ENCODE measurements at places on chromosomes 6 and 20.

DNA sequence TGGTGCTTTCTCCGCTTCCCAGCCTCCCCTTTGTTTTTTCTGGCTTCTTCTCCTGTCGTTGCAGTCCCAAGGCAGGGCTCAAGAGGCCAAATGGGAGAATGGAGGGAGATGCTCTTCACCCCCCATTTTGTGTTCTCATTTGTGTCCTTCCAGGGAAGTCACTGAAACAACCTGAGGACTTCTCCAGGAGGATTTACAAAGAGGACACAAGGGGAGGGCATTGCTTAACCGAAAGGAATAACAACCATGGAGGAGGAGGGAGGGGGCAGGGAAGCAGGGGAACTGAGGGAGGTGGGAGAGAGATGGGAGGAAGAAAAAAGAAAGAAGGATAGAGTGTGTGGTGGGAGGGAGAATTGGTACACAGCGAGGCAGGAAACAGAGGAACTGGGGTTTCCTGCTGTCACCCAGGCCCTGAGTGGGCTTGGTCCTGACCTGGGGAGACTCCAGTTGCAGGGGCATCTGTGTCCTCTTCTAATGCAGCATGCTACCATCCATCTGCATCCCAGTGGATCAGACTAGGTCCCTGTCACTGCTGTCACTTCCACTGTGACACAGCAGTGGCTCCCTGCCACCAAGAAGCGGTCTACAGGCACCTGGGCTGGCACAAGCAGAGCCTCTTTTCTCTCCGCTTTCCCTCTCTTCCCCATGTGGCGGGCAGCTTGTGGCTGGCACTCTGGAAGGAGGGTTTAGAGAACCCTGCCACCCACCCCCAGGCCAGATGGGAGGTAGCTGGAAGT is 17.1 kb upstream of the MLN start:
- DNase-seq, result no peak

- no peak for DNase-seq
Observed at GRCh38 chr20:45636513-45636912, 5.4 kb upstream of the WFDC9 start.

DNA sequence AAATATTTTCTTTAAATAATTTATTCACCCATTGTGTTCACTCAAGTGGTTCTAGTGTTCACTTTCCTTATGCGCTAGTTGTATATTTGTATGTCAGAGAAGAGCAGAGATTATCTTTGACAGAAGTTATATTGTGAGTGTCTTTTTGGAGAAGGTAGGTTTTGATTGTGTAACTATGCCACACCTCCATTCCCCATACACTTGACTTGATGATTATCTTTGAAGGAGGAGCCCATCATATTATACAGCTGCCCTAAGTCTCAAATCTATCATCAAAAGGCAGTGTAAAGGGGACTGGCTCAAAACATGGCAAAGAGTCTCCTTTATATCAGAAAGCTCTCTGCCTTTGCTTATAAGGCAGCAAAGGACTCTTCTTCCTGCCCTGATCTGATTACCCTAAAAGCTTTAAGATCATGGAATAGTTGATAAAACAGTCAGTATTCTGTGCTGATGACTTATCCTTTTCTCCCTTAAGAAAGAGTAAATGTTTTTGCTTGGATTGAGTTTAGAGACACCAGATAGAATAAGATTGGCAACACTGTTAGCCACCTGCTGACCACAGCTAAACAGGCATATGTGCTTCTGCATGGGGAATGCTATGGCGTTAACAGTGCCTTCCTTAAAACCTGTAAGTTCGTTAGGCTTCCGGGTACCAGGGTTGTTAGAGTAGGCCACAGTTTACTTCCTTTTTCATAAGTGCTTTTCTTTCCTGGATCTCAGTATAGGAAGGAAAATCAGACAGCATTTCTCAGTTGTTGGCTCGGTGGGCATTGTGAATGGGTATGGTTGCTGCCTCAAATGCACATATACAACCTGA is 22.6 kb downstream of the TOP1 start:
- no peak for DNase-seq

DNA sequence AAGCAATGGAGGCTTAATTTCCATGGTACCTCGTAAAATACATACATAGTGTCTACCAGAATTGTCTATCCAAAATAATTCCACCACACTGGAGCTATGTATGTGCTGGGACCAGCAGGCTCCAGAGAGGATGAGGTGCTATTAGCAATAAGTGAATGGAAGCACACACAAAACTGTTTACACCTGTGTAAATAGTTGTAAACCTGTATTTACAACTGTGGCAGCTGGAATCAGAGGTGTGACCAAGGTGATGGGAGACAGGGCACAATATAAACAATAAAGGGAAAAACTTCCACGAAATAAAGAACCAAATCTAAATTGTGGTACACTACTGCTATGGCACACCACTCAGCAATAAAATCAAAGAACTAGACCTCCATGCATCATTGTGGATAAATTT is 14.4 kb downstream of the RARS2 start:
- DNase-seq, result no peak

DNA sequence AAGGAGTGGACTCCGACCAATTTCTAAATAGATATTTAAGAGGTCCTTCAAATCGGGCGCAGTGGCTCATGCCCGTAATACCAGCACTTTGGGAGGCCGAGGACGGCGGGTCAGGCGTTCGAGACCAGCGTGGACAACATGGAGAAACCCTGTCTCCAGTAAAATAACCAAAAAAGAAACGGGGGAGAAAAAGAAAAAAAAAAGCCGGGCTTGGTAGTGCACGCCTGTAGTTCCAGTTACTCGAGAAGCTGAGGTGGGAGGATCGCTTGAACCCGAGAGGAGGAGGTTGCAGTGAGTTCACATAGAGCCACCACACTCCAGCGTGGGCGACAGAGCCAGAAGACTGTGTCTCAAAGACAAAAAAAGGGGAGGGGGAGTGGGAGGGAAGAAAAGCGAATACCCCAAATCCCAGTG is 53.3 kb upstream of the HFE start:
- DNase-seq, result peak; percentile 38

- no peak for DNase-seq
Observed at GRCh38 chr6:1227935-1228753, 83.8 kb upstream of the FOXQ1 start.

- no peak for DNase-seq
Observed at GRCh38 chr6:33128318-33128717, 52.5 kb downstream of the HLA-DPB1 start.

DNA sequence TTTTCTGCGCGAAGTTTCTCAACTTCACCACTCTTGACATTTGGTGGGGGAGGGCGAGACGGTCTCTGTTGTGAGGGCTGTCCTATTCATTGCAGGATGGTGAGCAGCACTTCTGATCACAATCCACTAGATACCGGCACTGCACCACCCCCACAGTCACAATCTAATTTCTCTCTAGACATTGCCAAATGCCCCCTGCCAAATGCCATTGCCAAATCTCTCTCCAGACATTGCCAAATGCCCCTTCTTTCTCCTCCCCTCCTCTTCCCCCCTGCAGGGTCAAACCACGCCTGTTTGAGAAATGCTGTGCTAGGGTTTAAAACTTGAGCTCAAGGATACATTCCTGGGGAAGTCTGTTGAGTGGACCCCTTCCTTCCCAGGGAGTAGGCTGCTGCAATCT is 603.5 kb upstream of the CDH4 start:
- DNase-seq, result no peak

DNA sequence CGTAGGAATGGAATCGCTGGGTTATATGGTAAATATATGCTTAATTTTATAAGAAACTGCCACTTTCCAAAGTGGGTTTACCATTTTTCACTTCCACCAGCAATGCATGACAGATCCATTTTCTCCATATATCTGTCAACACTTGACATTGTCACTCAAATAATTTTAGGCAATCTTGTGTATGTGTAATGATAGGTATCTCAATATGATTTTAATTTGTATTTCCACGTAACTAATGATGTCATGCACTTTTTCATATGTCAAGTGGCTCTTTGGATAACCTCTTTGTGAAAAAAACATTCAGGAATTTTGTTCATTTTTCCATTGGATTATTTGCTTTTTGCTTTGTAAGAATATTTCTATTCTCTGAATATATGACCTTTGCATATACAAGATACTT is 419.9 kb downstream of the BTBD3 start:
- DNase-seq, result no peak

GRCh38 chr6:93341900-93342613 is 77.3 kb downstream of the EPHA7 start:
- DNase-seq, result no peak

- DNase-seq, result no peak
Observed at GRCh38 chr20:15937179-15937578, 636.1 kb downstream of the KIF16B start.

DNA sequence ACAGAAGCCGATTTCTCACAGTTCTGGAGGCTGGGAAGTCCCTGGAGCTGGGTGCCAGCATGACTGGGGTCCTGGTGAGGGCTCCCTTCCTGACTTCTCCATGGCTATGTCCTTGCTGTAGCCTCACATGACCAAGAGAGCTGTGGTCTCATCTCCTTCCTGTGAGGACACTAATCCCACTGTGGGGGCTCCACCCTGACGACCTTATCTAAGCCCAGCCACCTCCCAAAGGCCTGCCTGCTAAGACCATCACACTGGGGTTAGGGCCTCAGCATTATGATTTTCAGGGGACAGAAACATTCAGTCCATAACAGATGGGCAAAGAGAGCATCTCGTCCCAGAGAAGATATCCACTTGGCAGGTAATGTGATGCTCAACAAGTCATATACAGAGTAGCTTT is 16.8 kb downstream of the RPP40 start:
- no peak for DNase-seq

DNA sequence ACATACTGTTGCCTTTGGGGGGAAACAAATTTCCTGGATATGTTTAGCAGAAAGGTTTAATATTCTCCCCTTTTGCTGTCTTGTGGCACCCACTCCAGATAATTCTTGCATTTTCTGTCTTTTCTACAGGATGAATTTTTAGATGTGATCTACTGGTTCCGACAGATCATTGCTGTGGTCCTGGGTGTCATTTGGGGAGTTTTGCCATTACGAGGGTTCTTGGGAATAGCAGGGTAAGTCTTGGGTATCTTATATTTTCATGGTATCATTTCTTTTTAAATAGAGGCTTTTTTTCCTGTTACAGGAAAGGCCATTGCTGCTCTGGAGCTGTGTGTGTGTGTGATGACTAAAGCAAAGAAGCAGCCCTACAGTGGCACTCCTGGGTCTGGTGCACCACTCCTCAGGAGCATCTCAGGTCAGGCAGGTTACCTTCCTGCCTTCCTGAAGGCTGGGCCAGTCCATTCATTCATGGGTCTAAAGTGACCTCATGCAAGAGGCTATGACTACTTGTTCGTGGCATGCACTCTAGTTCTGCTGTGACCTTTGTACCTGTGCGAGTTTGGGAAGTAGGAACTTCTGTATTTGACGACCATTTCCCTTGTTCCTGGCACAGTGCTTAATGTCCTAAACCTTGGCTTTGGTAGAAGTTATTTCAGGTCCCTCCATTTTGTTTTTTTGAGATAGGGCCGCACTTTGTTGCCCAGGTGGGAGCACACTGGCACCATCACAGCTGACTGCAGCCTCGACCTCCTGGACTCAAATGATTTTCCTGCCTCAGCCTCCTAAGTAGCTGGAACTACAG is 2.2 kb downstream of the RAB5IF start:
- DNase-seq, result no peak

- no peak for DNase-seq
Observed at GRCh38 chr6:22613695-22614094, 44.3 kb downstream of the HDGFL1 start.

DNA sequence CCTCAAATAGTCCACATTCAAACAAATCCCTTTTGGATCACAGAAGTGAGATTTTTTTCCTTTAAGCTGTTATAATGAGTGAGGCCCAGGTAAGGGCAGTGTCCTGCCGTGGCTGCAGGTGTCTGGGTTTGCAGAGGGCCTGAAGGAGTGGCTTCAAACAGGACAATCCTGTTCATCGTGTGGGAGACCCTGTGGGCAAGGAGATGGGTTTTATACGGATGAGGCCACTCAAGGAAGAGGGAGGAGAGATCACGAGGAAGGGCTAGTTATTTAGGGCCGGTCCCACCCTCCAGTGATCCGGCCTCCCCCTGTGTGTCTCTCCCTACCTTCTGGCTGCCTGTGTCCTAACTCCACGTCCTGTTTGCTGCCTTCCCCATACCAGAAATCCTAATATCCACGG is 33.8 kb downstream of the PPP1R14C start:
- no peak for DNase-seq

GRCh38 chr20:40703975-40704530 is 15.0 kb upstream of the MAFB start:
- DNase-seq, result no peak

GRCh38 chr6:86107985-86108384 is 465.3 kb upstream of the SYNCRIP start:
- no peak for DNase-seq

DNA sequence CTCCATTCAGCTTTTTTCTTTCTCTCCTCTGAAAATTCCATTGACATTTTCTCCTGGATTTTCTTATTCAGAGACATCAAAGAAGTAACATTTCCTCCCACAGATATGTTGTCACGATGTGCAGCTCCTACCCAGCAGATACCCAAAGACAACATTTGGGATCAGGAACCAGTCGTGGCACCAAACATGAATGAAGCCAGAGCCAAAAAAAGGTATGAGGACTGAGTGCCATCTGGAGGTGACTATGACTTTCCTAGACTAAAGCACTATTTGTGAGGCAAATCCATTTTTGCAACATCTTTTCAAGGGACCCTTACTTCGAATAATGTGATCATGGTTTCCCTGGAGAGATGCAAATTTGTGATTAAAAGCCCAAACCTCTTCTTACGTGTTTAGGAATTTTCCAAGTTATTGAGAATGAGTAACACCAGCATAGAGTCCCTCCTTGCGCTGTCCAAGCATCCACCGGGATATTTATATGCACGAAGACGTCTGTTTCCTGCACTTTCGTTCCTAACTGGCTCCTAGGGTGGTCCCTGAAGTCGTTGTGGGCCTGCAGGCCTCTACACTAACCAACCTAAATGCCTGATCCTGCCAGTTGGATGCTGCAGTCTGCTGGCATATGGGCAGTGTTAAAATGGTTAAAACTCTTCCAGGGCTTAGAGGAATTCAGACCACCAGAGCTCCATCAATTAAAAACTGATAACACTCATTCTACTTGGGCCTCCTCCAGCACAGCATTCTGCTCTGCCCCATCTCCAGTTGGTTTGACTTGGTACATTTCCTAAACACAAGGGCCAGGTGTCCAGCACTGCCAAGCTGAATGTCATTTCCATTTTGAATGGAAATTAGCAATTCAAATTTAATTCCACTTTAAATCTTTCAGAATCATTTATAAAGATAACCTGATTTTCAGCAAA is 256.6 kb downstream of the C6orf118 start:
- no peak for DNase-seq

DNA sequence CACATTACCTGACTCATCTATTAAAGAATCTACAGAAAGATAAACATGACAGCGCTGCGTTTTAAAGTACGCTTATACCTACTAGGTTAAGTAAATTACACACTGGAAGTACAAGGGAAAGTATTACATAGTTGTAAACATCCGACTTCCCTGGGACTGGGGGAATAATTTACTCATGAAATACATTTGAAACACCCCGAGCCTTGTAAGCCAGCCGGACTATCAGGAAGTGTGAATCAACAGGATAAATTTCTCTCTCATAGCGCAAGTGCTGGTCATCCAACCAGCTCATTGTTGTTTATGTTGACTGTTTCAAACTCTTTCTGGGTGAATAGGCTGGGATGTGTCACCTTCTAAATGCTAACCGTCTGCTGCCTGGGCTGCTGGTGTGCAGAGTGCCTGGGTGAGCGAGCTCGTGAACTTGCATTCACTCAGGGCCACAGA is 4.9 kb downstream of the BMP6 start:
- DNase-seq, result no peak

GRCh38 chr20:62159052-62159451 is 15.5 kb downstream of the SS18L1 start:
- no peak for DNase-seq

GRCh38 chr6:90442366-90442765 is 144.5 kb downstream of the MAP3K7 start:
- no peak for DNase-seq

Data from A673 (cell line).